HT-29 (cell line): ENCODE measurements at places on chromosomes 3 and 15. TPM values are rescaled to one million over a fixed set of nuclear protein-coding genes. Genes with fewer than 3 reads are reported as not detected.

Gene GNB5
- total RNA-seq: 25.2 and 32.8 TPM in 2 replicates

Gene GOLGA8J
- total RNA-seq: not detected in 2 replicates

Gene ABI3BP
- total RNA-seq: not detected in 2 replicates

Gene TMEM89
- total RNA-seq: not detected in 2 replicates

Gene DISP2
- 0.81 and 1.3 TPM in 2 replicates for total RNA-seq

Gene LRRC2
- total RNA-seq: 0.52 and 0.84 TPM in 2 replicates

Gene PRSS50
- total RNA-seq: not detected in 2 replicates

DNA sequence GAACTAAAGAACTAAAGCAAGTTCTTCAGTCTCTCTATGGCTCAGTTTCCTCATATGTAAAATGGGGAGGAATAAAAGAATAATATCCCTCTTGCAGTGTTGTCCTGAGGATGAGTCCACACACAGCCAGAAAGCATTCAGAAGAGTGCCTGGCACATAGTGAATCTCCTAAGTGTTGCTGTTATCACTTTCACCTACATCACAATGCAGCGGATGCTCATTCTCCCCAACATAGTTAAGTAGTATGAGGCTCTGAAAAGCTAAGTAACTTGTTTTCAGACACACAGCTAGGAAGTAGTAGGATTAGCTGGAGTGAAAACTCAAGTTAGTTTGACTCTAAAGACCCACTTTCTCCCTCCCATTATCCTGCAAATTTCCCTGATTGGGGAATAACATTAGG lies 9.1 kb upstream of the USP3 start:
- no peak for DNase-seq

GRCh38 chr3:71489315-71489761 lies 94.2 kb downstream of the FOXP1 start:
- DNase-seq: no peak

GRCh38 chr3:66442254-66443117 lies 58.3 kb downstream of the LRIG1 start:
- peak; percentile 3 for DNase-seq

DNA sequence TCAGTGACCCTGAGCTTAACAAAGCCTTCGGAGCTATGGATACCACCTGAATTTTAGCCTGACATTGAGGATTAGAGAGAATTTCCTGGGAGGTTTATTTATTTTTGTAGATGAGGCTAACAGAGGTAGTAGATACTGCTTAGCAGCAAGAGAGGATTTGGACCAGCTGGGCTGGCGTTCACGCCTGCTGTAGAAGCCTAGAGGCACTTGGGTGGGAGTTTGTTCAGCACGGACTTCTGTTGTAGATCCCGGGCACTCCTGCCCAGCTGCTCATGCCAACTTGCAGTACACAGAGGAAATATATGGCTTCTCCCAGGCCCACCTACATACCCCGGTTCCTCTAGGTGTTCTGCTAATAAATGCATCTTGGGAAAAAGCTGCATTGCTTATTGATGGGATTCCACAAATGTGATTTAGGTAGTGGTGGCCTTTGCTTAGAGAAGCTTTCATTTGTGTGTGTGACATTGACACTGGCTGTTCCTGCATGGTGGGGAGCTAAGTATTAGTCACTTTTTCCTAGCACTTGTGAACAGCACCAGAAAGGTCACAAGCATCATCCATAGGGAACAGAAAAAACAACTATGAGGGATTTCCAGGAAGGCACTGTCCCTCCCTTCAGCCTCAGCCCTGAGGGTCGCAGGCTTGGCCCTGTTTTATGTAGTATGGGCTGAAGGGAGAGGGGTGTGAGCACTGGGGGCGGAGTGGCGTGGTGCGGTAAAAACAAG lies 324.8 kb upstream of the LRRFIP2 start:
- no peak for DNase-seq

DNA sequence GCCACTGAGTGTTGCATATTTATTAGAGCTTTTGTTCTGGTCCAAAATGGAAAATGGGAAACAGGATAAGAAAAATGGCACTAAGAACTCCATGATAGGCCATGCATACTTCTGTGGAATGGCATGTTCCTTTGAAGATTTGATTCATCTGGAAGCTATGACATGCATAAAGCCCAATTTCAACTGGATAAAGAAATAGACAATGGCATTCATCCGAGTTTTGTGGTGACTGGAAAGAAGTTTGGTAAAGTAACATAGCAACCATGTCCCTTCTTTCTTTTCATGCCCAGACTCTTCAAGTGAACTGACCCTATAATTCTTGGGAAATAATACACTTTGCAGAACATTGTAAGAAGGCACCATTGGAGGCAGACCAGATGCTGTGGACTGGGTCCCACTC lies 368.4 kb upstream of the IL12A start:
- DNase-seq: no peak

DNA sequence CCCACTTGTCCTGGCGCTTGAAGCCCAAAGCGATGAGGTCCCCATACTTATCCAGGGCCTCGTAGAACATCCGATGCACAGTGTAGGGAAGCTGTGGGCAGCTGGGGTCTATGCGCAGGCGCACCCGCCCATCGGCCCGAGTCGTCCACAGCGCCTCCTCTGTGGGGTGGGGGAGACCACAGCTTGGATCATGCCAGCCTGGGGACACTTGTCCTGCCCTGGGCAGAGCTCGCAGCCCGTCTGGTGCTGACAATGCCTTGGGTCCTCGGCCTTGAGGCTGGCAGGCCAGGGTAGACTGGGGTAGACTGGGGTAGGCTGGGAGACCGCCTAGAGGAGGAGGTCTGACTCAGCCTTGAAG lies 39.8 kb downstream of the ACSBG1 start:
- DNase-seq: no peak

DNA sequence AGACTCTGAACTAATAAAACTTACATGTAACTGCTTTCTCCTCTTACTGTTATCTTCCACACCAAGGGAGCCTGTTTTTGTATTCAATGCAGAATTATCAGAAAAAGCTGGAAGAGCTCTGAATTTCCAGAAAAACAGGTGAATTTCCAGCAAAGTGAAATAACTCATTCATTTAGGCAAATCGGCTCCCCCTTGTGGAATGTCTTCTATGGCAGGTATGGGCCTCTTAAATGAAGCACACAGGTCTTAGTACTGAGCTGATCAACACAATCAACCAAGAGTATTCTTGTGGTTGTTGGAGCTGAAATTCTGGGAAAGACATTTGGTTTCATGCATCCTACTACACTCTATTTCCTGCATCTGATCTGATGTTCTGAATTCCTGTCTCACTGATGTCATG lies 31.0 kb upstream of the PTPRG start:
- peak; percentile 22 for DNase-seq

- no peak for DNase-seq
These were observed 269.8 kb upstream of the POU1F1 start for GRCh38 chr3:87546216-87546615.

GRCh38 chr15:87609474-87609873 lies 647.1 kb downstream of the NTRK3 start:
- no peak for DNase-seq

DNA sequence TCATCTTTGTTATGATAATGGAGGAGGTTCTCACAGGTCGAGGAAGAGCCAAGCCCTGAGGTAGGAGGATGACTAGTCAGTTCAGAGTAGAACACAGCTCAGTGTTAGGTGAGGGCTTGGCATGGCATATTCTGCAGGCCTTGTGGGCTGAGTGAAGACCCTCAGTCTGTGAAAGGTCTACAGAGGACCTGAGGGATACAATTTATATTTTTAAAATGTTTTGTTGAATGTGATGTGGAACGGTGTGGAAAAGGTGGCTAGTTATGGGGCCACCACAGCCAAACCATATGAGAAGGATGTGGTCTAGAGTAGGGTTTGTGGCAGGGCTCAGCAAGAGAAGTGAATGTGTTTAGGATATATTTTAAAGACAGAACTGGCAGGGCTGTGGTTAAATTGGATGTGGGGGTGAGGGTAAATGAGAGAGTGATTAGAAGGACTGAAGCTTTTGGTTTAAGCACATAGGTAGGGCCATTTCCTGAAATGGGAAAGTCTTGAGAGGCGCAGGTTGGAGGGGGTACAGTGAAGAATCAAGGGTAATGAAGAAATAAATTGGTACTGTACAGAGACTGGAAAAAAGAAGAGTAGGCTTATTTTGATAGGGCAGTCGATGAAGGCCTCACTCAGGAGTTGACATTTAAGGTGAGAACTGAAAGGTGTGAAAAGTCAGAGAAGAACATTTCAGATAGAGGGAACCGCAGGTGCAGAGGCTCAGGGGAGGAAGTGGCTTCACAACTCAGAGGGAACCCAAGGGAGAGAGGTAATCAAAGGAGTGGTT lies 60.5 kb downstream of the SPTSSB start:
- DNase-seq: no peak

- no peak for DNase-seq
These were observed 193.4 kb upstream of the SEMA6D start for GRCh38 chr15:47523681-47524475.

GRCh38 chr3:49018707-49019006 lies 277 bp upstream of the DALRD3 start:
- DNase-seq: no peak

GRCh38 chr3:153343988-153344782 lies 182.2 kb downstream of the RAP2B start:
- DNase-seq: no peak

GRCh38 chr3:43019006-43019809 lies 40.1 kb downstream of the GASK1A start:
- no peak for DNase-seq

DNA sequence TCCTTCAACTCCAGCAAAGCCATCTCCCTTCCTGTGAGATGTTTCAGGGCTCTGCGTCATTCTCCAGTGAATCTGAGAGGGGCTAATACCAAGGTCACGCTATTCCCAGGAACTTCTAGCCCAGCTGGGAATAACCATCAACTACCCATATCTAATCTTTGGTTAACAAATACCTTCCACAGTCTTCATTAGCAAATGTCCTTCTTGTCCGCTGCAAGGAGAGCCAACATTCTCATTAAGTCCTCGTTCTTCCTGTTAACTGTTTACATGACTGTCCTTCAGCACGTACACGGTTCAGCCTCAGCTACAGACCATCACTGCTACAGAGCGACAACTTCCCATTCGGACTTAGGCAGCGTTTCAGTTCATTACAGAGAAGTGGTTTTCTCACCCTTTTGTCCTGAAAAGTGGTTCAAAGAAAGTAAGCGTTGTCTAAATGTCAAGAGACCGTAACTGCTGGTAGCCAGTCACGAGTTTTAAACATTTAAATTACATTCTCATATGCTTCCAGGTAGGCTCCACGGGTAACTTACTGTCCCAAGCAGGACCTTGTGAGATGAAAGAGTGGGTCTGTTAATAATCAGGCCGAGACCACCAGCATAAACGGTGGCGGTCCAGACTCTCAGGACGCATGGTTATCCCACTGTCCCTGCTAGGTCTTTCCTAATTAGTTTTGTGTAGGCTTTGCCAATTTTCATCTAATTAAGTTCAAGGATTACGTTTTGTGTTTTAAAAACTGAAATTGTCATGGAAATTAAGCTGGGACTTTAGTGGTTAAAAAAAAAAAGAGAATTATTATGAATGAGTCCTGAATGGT lies 63.8 kb downstream of the CHSY1 start:
- DNase-seq: no peak

- no peak for DNase-seq
These were observed 58.6 kb downstream of the UACA start for GRCh38 chr15:70704731-70705130.

DNA sequence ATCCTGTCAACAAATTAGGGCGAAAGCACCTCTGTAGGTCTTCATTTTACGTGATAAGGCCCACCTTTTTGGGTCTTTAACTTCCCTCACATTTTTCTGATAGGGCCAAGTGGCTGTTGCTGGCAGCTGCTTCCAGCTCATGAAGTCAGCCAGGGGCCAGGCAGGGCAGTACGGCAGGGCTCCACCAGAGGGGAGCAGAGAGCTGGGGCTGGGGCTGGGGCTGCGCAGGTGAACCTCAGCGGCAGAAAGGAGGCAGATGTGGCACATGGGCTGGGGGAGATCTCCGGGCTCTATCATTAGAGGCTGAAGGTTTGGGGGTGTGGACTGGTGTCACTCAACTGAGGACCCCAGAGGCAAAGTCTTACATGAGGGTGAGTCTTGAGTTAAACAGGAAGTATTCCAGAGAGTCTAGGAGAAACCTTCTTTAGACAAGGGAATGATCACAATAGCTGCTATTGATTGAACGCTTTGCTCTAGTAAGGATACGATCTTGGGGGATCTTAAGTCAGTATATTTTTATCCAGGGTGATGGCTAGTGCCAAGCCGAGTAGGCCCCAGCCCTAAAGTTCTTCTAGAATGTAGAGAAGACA lies 62.8 kb upstream of the MEX3B start:
- DNase-seq: peak; percentile 79

DNA sequence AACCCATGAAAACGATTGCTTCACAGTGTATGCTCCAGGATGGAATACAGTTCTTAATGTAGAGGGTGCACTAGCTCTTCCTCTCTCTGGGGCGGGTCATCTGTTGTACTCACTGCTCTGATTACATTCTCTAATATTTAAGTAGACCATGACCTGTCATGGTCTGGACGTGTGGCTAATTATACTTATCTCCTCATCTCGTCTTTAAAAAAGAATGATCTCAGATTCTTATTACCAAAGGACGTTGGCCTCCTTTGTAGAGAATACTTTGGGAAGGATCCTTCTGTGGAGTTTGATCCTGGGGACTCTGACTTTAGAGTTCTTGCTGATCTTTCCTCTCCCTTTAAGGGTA lies 48.4 kb upstream of the TRAK1 start:
- DNase-seq: no peak

- no peak for DNase-seq
These were observed 23.9 kb upstream of the HEG1 start for GRCh38 chr3:125079675-125080045.

- no peak for DNase-seq
These were observed 71.0 kb downstream of the NTRK3 start for GRCh38 chr15:88185584-88185983.

- DNase-seq: no peak
These were observed 42.3 kb downstream of the EFHB start for GRCh38 chr3:19891740-19892139.

GRCh38 chr15:38024293-38025091 lies 90.1 kb downstream of the TMCO5A start:
- no peak for DNase-seq

DNA sequence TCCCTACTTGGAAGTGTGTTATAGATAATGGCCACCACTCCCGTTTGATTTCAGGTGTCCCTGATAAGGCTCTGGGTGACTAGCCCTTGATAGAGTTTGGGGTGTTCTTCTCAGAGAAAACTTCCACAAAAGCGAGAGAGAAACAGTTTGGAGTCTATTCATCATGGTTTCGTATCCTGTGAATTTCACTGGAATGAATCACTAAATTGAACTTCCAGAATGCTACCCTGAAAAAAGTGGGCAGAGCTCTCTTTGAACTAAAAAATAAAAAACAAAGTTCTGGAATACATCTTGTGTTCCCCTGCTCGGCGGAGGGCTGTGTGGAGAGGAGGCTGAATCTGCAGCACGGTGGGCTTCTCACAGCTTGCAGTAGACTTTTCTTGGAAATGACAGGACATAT lies 52.8 kb upstream of the FAM98B start:
- no peak for DNase-seq

- no peak for DNase-seq
These were observed 5.4 kb downstream of the CRYGS start for GRCh38 chr3:186538779-186539178.

- no peak for DNase-seq
These were observed 25.0 kb downstream of the GPR160 start for GRCh38 chr3:170062769-170063168.
